ENCODE measurements at places on chromosomes 1 and 21.
A peak's percentile ranks its signal among the peaks of the same experiment; 100 is the strongest.

DNA sequence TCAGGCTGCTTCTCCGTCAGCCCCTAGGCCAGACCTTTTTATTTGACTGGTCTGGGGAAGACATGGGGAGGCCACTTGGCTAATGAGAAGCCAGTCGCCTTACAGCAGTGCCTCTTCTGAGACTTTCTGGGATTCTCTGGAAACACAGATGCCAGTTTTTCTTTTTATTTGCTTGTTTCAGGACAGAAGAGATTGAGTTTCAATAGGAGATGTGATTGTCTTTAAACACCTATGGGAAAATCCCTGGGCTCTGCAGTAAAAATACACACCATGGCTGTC is 15.4 kb upstream of the BTG2 start:
- DNase-seq = no peak

DNA sequence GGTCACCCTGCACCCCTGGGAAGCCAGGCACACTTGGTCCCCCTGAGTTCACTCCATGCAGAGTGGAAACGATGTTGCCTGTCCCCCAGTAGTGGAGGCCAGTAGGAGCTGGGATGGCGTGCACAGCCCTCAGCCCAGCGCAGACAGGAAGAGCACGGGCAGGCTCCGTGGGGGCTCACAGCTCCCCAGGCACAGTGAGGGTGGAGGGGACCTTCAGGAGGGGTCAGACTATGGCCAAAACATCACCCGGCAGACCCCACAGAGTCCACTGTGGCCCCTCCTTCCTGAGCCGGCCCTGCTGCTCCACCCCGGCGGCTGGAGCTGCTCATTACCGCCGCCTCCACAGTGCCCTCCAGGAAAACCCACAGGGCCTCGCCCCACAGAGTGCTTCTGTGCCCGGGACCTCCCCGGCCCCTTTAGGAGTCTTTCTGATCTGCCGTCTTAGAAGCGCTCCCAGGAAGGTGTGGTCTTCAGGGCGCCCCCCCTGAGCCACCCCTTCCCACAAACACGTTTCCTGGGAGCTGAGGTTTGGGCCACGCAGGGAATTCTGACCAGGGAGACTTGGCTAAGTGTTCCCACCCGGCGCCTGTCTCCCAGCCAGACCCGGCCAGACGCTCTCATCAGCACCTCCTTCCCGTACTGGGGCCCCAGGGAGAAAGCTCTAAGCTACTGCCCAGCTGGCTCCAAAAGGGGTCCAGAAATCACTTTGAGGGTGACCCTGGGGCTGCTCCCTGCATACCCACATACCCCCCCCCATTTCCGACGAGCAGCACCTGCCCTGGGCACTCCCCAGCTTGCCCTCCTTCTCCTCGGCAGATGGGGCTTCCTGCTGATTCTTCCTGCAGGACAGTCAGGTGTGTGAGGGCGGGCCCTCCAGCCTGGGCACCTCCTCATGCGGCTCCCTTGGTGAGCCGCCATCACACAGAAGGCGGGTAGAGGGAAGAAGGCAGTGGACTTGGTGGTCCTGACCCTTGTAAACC is 38.8 kb downstream of the RIPK4 start:
- no peak for DNase-seq

GRCh38 chr1:60229821-60230220 is 156.3 kb upstream of the C1orf87 start:
- DNase-seq = no peak

DNA sequence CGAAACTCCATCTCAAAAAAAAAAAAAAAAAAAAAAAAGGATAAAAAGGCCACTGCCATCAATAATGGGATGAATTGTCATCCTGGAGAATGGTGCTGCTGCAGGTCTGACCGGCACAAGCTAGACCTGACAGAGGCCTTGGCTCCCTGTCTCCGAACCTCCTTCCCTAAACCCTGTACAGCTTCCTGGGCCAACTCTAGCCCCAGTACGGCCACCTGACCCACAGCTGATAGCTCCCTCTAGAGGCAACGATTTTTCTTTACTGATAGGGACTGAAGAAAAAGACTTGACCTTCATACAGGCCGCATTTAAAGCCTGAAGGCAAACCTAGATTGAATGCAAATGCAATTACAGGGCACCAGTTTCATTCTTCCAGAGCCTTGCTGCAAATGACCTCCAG is 30.7 kb downstream of the NOL9 start:
- DNase-seq = peak; percentile 6

GRCh38 chr1:37948166-37948565 is 1.3 kb upstream of the INPP5B start:
- no peak for DNase-seq

- no peak for DNase-seq
Observed at GRCh38 chr1:46735708-46736324, 16.9 kb upstream of the EFCAB14 start.

DNA sequence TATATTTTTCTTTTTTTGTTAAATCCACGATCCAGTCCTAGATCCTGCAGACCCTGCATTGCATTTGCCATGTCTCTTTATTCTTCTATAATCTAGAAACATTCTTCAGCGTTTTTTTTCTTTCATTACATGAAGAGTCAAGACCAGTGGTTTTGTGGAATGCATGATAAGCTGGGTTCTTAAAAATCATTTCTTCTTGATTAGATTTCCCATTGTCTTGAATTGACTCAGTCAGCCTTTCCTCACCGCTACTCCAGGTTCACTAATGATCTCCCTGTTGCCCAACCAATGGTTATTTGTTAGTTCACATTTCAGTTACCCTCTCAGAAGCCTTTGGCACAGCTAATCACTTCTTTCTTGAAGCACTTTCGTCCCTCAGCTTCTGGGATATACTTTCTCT is 25.2 kb downstream of the CHD1L start:
- DNase-seq = no peak

DNA sequence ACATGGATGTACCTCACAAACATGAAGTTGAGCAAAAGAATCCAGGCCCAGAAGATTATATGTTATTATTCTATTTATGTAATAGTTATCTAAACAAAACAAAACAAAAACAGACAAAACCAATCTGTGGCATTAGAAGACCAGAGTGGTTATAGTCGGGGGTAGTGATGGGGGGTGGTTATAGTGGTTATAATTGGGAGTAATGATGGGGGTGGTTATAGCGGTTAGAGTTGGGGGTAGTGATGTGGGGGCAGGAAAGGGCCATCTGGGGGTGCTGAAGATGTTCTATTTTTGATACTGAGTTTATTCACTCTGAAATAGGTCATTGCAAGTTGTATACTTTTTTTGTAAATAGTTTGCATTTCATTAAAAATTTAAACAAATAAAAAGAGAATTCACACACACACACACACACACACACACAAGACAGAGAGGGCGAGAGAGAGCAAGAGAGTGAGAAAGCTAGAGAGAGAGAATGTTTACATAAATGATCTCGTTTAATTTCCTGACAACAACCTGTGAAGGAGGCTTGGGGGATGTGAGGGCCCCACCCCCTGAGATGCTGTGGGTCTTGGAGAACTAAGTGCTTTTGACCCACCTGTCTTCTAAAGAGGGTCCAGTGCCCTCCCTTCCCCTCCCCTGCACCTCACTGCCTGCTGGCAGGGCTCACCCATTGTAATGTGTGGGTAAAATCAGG is 37.4 kb downstream of the RHOU start:
- DNase-seq = no peak

DNA sequence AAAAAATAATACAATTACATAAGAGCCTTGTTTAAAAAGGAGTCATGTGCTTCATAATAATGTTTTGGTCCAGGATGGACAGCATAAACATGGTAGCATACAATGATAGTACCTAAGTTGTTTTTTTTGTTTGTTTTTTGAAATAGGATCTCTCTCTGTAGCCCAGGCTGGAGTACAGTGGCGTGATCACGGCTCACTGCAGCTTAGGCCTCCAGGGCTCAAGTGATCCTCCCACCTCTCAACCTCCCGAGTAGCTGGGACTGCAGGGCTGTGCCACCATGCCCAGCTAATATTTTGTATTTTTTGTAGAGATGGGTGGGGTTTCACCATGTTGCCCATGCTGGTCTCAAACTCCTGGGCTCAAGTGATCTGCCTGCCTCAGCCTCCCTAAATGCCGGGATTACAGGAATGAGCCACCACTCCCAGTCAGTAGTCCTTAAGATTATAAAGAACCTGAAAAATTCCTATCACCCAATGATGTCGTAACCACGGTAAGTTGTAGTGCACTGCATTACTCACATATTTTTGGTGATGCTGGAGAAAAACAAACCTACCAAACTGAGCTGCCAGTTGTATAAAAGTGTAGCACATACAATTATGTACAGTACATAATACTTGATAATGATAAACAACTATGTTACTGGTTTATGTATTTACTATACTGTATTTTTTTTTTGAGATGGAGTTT is 22.4 kb upstream of the RCOR3 start:
- no peak for DNase-seq

DNA sequence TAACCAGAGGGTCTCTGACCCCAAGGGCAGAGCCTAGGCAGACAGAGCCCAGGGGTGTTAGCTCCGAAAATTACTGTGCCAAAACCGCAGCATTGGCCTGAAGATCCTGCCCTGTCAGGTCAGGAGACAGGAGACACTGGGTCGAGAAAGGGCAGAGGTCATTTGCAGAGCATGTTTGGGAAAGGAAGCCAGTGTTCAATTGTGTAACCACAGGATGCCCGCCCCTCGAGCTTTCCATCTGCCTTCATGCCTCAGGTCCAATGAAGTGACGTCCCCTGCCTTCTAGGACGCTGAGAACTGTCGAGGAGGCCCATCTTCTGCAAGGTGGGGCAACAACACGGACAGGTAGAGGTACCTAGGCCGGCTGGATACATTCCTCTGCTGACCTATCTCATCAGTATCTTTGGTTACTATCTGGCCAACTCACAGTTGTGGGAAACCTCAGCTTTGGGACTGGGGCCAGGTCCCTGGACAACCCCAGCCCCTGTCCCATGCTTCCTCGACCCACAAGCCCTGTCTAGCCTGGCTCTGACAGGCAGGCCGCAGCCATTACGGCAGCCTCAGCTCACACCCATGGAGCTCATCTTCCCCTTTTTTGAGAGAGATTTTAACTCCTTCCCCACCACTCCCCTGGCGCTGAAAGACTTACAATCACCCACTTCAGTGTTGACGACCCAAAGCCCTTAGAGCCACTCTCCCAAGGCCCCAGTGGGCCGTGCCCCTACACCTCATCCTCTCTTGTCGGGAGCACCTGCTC is 1.3 kb downstream of the ARL8A start:
- DNase-seq = no peak
